CD4-positive, alpha-beta T cell (primary cell): ENCODE measurements at places on chromosomes 16 and 17. TPM values are rescaled to one million over a fixed set of nuclear protein-coding genes. Genes with fewer than 3 reads are reported as not detected.
A peak's percentile ranks its signal among the peaks of the same experiment; 100 is the strongest.

DNA sequence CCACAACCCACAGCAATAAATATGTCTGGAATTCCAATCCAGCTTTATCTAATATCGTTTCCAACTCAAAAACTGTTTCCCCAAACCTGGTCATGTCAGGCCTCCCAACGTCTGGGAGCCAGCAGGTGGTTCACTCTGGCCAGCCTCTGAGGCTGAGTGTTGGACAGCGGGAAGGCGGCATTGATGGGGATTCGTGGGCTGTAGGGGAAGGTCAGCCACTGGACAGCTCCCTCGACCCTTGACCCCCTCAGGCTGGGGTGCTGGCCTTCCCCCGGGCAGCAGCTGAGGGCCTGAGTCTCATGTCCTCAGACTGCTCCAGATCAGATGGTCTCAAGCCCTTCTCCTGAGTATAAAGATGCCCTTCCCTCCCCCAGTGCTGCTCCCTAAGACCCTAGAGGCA is 50.2 kb downstream of the SDK2 start:
- H3K4me1 ChIP-seq, result peaks cover 73% of the 10 kb centered on the region
- no peaks in the 10 kb centered on the region for H3K36me3 ChIP-seq
- peak overlapping the region; percentile 83 for H3K27ac ChIP-seq

GRCh38 chr17:58204796-58205195 is 12.3 kb downstream of the EPX start:
- no peak for DNase-seq
- no peak overlapping the region for H3K4me3 ChIP-seq
- H3K36me3 ChIP-seq, result peaks cover 11% of the 10 kb centered on the region
- no peaks in the 10 kb centered on the region for H3K27me3 ChIP-seq

- peak overlapping the region; percentile 7 for H3K27ac ChIP-seq
- no peaks in the 10 kb centered on the region for H3K27me3 ChIP-seq
- H3K4me1 ChIP-seq, result peaks cover 15% of the 10 kb centered on the region
Observed at GRCh38 chr16:29674188-29674587, 4.8 kb upstream of the QPRT start.

- no peak for DNase-seq
- no peaks in the 10 kb centered on the region for H3K36me3 ChIP-seq
- no peaks in the 10 kb centered on the region for H3K4me1 ChIP-seq
- no peaks in the 10 kb centered on the region for H3K27me3 ChIP-seq
- H3K27ac ChIP-seq, result no peak overlapping the region
Observed at GRCh38 chr17:68972119-68972704, 17.0 kb upstream of the ABCA8 start.

DNA sequence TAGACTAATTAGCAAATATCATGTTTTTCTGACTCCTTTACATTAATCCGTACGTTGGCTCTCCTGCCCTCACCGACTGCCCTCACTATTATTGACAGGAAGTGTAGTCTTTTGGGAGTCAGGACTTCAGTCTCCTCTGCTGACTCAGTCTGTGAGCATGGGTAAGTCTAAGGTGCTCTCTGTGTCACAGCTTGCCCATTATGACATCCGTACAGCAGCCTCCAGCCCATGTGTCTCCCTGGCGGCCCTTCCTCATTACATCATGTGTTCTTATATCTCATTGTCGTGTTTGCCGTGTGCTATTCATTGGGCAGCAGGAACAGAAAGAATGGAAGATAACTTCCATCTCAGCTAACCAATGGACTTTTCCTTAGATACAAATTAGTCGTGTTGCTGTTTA is 77.5 kb downstream of the MRTFB start:
- H3K36me3 ChIP-seq, result no peaks in the 10 kb centered on the region
- H3K4me3 ChIP-seq, result no peak overlapping the region
- DNase-seq, result no peak
- no peaks in the 10 kb centered on the region for H3K27me3 ChIP-seq
- no peaks in the 10 kb centered on the region for H3K4me1 ChIP-seq
- H3K27ac ChIP-seq, result no peak overlapping the region

- peaks cover 36% of the 10 kb centered on the region for H3K4me1 ChIP-seq
- no peak for DNase-seq
- H3K27ac ChIP-seq, result no peak overlapping the region
Observed at GRCh38 chr17:50778988-50779387, 11.7 kb upstream of the ANKRD40CL start.

GRCh38 chr17:28500712-28501379 is 5.3 kb upstream of the FOXN1 start:
- no peak overlapping the region for H3K27ac ChIP-seq
- DNase-seq, result no peak
- H3K27me3 ChIP-seq, result no peaks in the 10 kb centered on the region
- no peaks in the 10 kb centered on the region for H3K4me1 ChIP-seq
- H3K4me3 ChIP-seq, result no peak overlapping the region

- peak overlapping the region; percentile 81 for H3K27ac ChIP-seq
- DNase-seq, result peak; percentile 54
Observed at GRCh38 chr17:30808785-30809286, 15.7 kb downstream of the CRLF3 start.

GRCh38 chr17:41792845-41793783 is 6.6 kb upstream of the JUP start:
- no peaks in the 10 kb centered on the region for H3K36me3 ChIP-seq
- H3K27ac ChIP-seq, result no peak overlapping the region
- no peak for DNase-seq
- no peaks in the 10 kb centered on the region for H3K4me1 ChIP-seq

- peaks cover 14% of the 10 kb centered on the region for H3K27me3 ChIP-seq
- no peak overlapping the region for H3K27ac ChIP-seq
- no peaks in the 10 kb centered on the region for H3K4me1 ChIP-seq
Observed at GRCh38 chr17:49117587-49118230, 14.9 kb upstream of the B4GALNT2 start.

DNA sequence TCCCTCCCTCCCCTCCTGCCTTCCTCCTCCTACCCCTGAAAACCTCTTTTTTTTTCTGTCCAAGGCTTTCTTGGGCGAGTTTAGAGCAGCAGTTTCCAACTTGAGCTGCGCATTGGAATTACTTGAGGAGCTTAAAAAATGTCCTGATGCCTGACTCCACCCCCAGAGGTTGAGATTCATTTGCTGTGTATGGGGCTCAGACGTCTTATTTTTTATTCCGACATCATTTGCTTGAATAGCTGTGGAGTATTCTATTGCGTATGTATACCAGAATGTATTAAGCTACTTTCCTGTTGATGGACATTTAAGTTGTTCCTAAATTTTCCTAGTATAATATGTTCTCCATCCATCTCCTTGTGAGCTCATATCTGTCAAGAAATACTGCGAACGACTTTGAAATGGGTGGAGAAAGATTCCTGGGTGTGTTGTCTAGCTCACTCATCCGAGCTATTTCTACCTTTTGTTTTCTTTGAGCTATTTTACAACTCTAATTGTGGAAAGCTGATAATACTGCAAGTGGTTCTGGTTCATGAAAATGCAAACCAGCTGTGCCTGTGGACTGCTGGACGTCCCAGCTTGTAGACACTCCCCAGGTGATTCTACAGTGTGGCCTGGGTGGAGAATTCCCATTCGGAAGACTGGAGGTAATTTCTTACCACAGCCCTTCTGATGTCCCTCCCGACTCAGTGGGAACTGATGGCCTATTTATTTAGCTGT is 40.5 kb downstream of the CMIP start:
- H3K27me3 ChIP-seq, result no peaks in the 10 kb centered on the region
- peaks cover 44% of the 10 kb centered on the region for H3K4me1 ChIP-seq
- no peak for DNase-seq
- peaks cover 3% of the 10 kb centered on the region for H3K36me3 ChIP-seq
- H3K4me3 ChIP-seq, result no peak overlapping the region

- H3K4me3 ChIP-seq, result no peak overlapping the region
- H3K36me3 ChIP-seq, result no peaks in the 10 kb centered on the region
- H3K27ac ChIP-seq, result no peak overlapping the region
- H3K27me3 ChIP-seq, result no peaks in the 10 kb centered on the region
Observed at GRCh38 chr17:48470388-48471034, 40.5 kb upstream of the SKAP1 start.

- DNase-seq, result no peak
- H3K4me1 ChIP-seq, result no peaks in the 10 kb centered on the region
- H3K27me3 ChIP-seq, result no peaks in the 10 kb centered on the region
- no peak overlapping the region for H3K4me3 ChIP-seq
- no peaks in the 10 kb centered on the region for H3K36me3 ChIP-seq
- H3K27ac ChIP-seq, result no peak overlapping the region
Observed at GRCh38 chr17:72405662-72406230, 284.9 kb downstream of the SOX9 start.

GRCh38 chr17:7881276-7882054 is 7.1 kb upstream of the CHD3 start:
- peak overlapping the region; percentile 41 for H3K27ac ChIP-seq
- H3K4me1 ChIP-seq, result peaks cover 47% of the 10 kb centered on the region
- DNase-seq, result no peak
- peaks cover 21% of the 10 kb centered on the region for H3K36me3 ChIP-seq

- peaks cover 35% of the 10 kb centered on the region for H3K4me1 ChIP-seq
- H3K27ac ChIP-seq, result peak overlapping the region; percentile 14
- DNase-seq, result peak; percentile 75
- H3K4me3 ChIP-seq, result no peak overlapping the region
- peaks cover 12% of the 10 kb centered on the region for H3K36me3 ChIP-seq
Observed at GRCh38 chr17:80861892-80862291, 129.7 kb upstream of the CHMP6 start.

GRCh38 chr17:2101448-2102257 is 46.8 kb downstream of the HIC1 start:
- no peaks in the 10 kb centered on the region for H3K27me3 ChIP-seq
- H3K4me3 ChIP-seq, result no peak overlapping the region
- H3K4me1 ChIP-seq, result peaks cover 13% of the 10 kb centered on the region
- H3K36me3 ChIP-seq, result peaks cover 2% of the 10 kb centered on the region
- H3K27ac ChIP-seq, result peak overlapping the region; percentile 24

GRCh38 chr16:55010492-55011160 is 80.0 kb downstream of the IRX5 start:
- H3K36me3 ChIP-seq, result no peaks in the 10 kb centered on the region
- H3K4me1 ChIP-seq, result no peaks in the 10 kb centered on the region
- no peaks in the 10 kb centered on the region for H3K27me3 ChIP-seq
- no peak overlapping the region for H3K27ac ChIP-seq
- no peak for DNase-seq

DNA sequence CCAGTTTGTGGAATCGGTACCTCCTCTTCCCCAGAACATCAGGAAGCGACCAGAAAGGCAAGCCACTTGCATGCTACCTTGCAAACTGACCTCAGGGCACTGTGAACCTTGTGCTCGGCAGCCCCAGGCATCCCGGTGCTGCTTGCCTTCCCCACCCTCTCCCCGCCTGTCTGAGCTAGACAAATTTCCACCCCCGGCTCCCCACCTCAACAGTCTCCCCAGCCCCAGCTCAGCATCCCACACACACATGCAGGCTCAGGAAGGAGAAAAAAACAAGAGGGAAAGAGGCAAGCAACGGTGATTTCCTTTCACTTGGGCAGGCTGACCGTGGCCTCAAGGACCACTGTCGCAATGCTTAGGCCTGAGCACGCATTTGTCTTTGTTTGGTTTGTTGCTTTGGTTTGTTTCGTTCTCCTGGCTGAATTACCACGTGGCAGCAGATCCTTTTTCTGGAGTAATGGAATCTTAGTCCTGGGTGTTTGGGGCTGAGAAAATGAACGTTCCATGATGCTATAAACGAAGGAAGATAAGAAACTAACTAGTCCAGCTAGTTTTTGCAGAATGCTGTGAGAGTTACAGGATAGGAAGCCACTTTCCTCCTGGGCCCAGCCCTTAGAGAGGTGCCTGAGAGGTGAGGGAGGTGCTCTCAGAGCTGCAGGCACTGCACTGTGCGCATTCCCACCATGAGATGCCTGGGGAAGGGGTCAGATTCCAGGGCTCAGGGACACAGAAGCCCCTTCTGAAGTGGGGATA is 27.9 kb downstream of the SDK2 start:
- no peaks in the 10 kb centered on the region for H3K4me1 ChIP-seq
- no peaks in the 10 kb centered on the region for H3K36me3 ChIP-seq
- no peak for DNase-seq
- H3K27me3 ChIP-seq, result no peaks in the 10 kb centered on the region

DNA sequence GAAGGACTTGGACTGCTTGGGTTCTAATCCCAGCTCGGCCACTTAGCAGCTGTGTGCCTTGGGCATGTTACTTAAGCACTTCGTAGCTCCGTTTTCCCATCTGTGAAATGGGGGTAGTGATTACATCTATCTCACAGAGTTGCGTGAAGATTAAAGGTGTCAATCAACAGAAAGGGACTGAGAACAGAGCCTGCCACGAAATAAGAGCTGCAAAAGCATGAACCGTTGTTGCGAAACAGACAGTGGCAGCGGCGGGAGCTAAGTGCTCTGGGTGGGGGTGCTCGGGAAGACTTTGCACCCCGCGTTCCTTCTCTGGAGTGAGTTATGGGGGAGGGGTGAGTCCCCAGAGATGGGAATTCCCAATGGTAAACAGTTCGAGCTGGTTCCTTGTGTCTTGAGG is 79.6 kb upstream of the LHX1 start:
- H3K27me3 ChIP-seq, result peaks cover 2% of the 10 kb centered on the region
- H3K27ac ChIP-seq, result no peak overlapping the region
- DNase-seq, result no peak
- H3K4me3 ChIP-seq, result no peak overlapping the region

- H3K27ac ChIP-seq, result no peak overlapping the region
- H3K4me3 ChIP-seq, result no peak overlapping the region
- DNase-seq, result peak; percentile 27
- no peaks in the 10 kb centered on the region for H3K27me3 ChIP-seq
- peaks cover 70% of the 10 kb centered on the region for H3K36me3 ChIP-seq
Observed at GRCh38 chr17:2239882-2240430, 63.6 kb downstream of the SMG6 start.

- H3K4me1 ChIP-seq, result no peaks in the 10 kb centered on the region
- DNase-seq, result no peak
- H3K36me3 ChIP-seq, result peaks cover 52% of the 10 kb centered on the region
Observed at GRCh38 chr17:81843713-81844326, 9.0 kb upstream of the PPP1R27 start.

- no peak overlapping the region for H3K4me3 ChIP-seq
- no peaks in the 10 kb centered on the region for H3K27me3 ChIP-seq
- H3K27ac ChIP-seq, result no peak overlapping the region
- no peaks in the 10 kb centered on the region for H3K36me3 ChIP-seq
- peaks cover 17% of the 10 kb centered on the region for H3K4me1 ChIP-seq
Observed at GRCh38 chr17:45873728-45874127, 20.6 kb upstream of the MAPT start.

DNA sequence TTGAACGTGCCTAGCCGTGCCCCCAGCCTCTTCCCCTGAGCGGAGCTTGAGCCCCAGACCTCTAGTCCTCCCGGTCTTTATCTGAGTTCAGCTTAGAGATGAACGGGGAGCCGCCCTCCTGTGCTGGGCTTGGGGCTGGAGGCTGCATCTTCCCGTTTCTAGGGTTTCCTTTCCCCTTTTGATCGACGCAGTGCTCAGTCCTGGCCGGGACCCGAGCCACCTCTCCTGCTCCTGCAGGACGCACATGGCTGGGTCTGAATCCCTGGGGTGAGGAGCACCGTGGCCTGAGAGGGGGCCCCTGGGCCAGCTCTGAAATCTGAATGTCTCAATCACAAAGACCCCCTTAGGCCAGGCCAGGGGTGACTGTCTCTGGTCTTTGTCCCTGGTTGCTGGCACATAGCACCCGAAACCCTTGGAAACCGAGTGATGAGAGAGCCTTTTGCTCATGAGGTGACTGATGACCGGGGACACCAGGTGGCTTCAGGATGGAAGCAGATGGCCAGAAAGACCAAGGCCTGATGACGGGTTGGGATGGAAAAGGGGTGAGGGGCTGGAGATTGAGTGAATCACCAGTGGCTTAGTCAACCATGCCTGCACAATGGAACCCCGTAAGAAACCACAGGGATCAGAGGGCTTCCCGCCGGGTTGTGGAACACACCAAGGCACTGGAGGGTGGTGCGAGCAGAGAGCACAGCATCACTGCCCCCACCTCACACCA is 724 bp downstream of the GAA start:
- no peaks in the 10 kb centered on the region for H3K27me3 ChIP-seq
- H3K27ac ChIP-seq, result peak overlapping the region; percentile 46
- no peaks in the 10 kb centered on the region for H3K36me3 ChIP-seq
- H3K4me1 ChIP-seq, result peaks cover 29% of the 10 kb centered on the region

Gene TNFRSF13B
- not detected for total RNA-seq

Gene MGRN1
- total RNA-seq, result 48.6 TPM

Gene PRSS21
- total RNA-seq, result not detected

Gene NTN3
- not detected for total RNA-seq

Gene TOM1L1
- total RNA-seq, result not detected

Gene PTGES3L
- total RNA-seq, result 0.20 TPM

Gene SDK2
- total RNA-seq, result 8.2 TPM
